SK-N-SH (cell line): ENCODE measurements at places on chromosomes 1 and 21. TPM values are rescaled to one million over a fixed set of nuclear protein-coding genes. Genes with fewer than 3 reads are reported as not detected.

GJB3 gene
- polyA plus RNA-seq = not detected in 2 replicates

AGMAT gene
- 0.60 and 0.66 TPM in 2 replicates for polyA plus RNA-seq

KCNJ9 gene
- 0.02 and 0.05 TPM in 2 replicates for polyA plus RNA-seq

AGRN gene
- 24.0 and 31.6 TPM in 2 replicates for polyA plus RNA-seq

CAMSAP2 gene
- polyA plus RNA-seq = 5.5 and 7.3 TPM in 2 replicates

OR2T29 gene
- polyA plus RNA-seq = not detected in 2 replicates

TACSTD2 gene
- polyA plus RNA-seq = 0.02 TPM in 1 of 2 replicates, not detected in the other

SIM2 gene
- polyA plus RNA-seq = not detected in 2 replicates

CYP4B1 gene
- not detected in 2 replicates for polyA plus RNA-seq

- no peak overlapping the region for H3K4me3 ChIP-seq
- DNase-seq = no peak
- no peak overlapping the region for H3K27ac ChIP-seq
Measured at GRCh38 chr1:175035865-175036264, 12.6 kb upstream of the MRPS14 start.

- H3K36me3 ChIP-seq = no peaks in the 10 kb centered on the region
- no peak overlapping the region for H3K27ac ChIP-seq
- no peaks in the 10 kb centered on the region for H3K4me1 ChIP-seq
- no peaks in the 10 kb centered on the region for H3K27me3 ChIP-seq
- no peak for DNase-seq
Measured at GRCh38 chr1:101704895-101705294, 291.8 kb downstream of the OLFM3 start.

GRCh38 chr1:3247521-3248121 lies 178.6 kb downstream of the PRDM16 start:
- no peak for DNase-seq
- no peak overlapping the region for H3K4me3 ChIP-seq
- H3K4me1 ChIP-seq = no peaks in the 10 kb centered on the region
- no peaks in the 10 kb centered on the region for H3K36me3 ChIP-seq
- H3K27me3 ChIP-seq = peaks cover 19% of the 10 kb centered on the region; the same call in 1 of the 2 replicates
- no peak overlapping the region for H3K27ac ChIP-seq

DNA sequence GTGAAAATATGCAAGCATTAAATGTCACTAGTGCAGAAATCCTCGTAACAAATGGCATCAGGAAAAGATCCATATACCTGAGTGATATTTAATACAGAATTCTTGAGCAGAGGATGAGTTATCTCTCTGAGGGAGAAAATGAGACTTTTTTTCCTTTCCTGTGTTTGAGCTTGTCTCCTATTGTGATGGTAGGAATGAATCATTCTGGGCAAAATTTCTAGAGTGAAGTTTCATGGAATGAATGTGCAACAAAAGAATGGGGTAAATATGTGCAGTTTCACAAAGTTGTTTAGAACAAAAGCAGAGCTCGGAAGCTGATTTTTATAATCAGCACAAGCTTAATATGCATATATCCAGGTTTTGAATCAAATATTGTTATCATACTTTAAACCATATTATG lies 4.6 kb downstream of the CTPS1 start:
- H3K36me3 ChIP-seq = peaks cover 53% of the 10 kb centered on the region
- H3K27me3 ChIP-seq = no peaks in the 10 kb centered on the region
- peaks cover 19% of the 10 kb centered on the region for H3K4me1 ChIP-seq
- peak overlapping the region; percentile 46; the same call in 1 of the 2 replicates for H3K27ac ChIP-seq
- no peak for DNase-seq

DNA sequence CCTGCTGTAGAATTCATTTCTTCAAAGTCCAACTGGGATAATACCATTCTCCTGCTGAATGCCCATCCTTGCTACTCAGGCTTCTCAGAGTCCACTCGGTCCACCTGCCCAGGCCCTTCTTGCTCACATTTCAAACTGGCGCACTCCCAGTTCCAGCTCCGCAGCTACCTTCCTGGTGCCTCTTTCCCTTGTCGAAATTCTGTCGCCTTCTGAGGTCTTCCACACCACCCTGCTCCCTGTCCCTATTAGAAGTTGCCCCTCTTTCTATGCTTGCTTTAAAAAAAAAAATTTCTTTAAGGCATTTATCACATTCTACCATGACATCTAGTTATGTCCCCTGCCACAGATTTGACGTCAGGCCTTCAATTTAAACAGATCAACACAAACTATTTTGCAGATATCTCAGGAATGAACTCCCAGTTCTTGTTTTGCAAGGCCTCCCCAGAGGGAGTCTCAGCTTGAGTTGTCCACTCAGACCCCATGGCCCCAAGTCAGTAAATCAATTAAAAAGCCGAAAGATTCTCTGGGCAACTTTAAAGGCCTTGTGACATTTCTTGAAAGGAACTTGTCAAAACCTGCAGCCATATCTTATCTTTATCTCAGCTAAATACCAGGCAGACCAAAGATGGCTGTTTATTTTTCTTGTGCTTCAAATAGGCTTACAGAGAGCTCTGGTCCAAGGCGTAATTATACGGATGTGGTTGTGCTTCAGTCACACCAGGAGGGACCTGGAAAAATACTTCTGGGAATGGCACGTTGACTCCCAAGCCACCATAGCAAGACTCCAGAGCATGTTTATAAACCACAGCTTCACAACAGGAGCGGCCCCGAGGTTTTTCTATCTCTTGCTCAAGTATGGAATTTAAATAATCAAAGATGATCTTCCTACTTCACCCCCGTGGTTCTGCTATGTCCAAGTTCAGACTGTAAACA lies 2.2 kb downstream of the FAM89A start:
- H3K4me3 ChIP-seq = no peak overlapping the region
- no peak for DNase-seq
- peaks cover 13% of the 10 kb centered on the region for H3K27me3 ChIP-seq
- no peak overlapping the region for H3K27ac ChIP-seq
- peaks cover 8% of the 10 kb centered on the region; the same call in 1 of the 2 replicates for H3K4me1 ChIP-seq
- no peaks in the 10 kb centered on the region for H3K36me3 ChIP-seq

DNA sequence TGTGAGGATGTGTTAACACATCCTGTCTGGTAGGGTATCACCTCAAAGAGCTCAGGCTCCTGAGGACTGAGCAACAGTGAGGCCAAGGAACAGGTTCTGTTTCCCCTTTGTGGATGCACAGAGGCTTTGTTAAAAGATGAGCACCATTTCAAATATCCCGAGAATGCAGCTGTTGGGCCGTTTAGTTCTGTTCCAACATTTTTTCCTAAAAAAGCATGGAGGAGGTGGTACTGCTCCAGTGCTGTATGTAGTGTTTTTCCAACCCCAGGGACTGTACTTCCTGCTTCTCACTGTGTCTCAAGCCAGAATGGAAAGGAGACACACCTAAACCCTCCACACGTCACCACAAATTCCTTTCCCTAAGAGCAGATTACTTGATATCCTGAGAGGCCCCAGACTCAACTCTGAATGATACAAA lies 53.8 kb upstream of the BCL10 start:
- H3K4me3 ChIP-seq = peak overlapping the region; percentile 9; the same call in 1 of the 2 replicates
- H3K27ac ChIP-seq = peak overlapping the region; percentile 90
- DNase-seq = no peak
- H3K27me3 ChIP-seq = no peaks in the 10 kb centered on the region
- peaks cover 23% of the 10 kb centered on the region for H3K36me3 ChIP-seq
- H3K4me1 ChIP-seq = peaks cover 25% of the 10 kb centered on the region

GRCh38 chr1:76105372-76105771 lies 30.8 kb downstream of the ST6GALNAC3 start:
- H3K36me3 ChIP-seq = no peaks in the 10 kb centered on the region
- no peak for DNase-seq
- no peak overlapping the region for H3K27ac ChIP-seq
- no peak overlapping the region for H3K4me3 ChIP-seq
- no peaks in the 10 kb centered on the region for H3K27me3 ChIP-seq

DNA sequence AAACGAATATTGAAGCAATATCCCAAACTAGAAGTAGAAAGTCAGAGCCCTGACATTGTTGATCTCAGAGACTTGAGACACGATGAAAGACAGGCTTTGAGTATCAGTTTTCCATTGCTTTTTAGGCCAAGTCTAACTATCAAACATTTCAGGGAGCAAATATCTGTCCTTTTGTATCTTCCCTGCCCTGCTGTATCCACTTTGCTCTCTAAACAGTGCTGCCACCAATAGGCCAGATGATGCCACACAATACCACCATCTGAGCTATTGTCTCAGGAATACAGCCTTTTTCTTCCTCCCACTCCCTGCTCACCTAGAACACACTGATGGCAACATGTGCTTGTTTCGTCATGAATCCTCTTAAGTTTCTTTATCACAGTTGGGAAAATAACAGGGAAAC lies 62.6 kb upstream of the SPAG17 start:
- DNase-seq = peak; percentile 2
- no peak overlapping the region for H3K27ac ChIP-seq
- no peaks in the 10 kb centered on the region; the same call in 1 of the 2 replicates for H3K27me3 ChIP-seq
- no peak overlapping the region for H3K4me3 ChIP-seq
- no peaks in the 10 kb centered on the region for H3K36me3 ChIP-seq

DNA sequence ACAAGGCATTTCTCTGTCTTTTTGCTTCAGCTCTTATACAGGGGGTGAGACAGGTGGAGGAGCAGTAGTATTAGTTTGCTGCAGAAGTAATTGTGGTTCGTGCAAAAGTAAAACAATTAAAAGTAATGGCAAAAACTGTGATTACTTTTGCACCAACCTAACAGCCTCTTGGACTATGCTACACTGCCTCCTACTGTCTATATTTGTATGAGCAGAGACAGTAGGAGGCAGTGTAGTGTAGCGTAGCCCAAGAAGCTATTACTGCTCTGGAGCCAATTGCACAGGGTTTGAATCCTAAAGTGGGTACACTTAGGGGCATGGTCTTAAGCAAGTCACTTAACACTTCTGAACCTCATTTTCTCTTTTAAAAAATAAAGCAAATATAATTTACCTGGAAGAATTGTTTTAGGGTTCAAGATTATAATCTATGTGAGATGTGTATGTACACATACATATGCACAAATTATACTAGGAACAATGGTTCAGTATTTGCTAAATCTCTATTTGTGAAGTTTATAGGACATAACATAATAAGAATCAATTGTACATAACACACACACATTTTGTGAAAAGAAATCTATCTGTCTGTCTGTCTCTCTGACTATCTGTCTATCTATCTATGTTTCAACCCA lies 103.8 kb downstream of the BRINP3 start:
- H3K36me3 ChIP-seq = no peaks in the 10 kb centered on the region
- no peak overlapping the region for H3K27ac ChIP-seq
- no peaks in the 10 kb centered on the region for H3K27me3 ChIP-seq
- no peak overlapping the region for H3K4me3 ChIP-seq
- peak; percentile 5 for DNase-seq

- H3K27ac ChIP-seq = no peak overlapping the region
- H3K4me1 ChIP-seq = no peaks in the 10 kb centered on the region
- DNase-seq = no peak
Measured at GRCh38 chr1:239169276-239169675, 217.1 kb upstream of the CHRM3 start.

DNA sequence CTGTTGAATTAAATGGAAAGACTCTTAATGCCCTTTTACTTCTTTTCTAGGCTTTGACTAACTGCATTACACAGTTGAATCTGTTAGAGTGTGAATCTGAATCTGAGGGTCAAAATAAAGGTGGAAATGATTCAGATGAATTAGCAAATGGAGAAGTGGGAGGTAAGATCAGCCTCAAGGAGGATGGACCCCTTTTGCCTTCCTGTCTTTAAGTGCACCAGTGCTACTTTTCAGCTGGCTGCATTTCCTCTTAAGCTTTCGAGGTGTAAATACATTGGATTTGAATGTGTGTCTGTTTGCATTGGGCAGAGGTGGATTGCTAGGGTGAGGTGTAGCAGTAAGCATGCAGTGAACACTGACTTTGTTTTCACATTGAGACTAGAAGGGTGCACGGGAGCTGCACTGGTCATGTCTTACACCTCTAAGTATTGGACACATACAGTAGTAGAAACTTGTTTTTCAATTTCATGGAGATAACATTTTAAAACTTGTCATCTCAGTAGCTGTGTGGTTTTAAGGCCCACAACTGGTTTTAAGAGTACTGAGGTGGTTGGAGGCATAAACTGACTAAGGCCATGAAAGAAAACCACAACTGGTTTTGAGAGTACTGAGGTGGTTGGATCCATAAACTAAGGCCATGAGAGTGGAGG lies 35.4 kb downstream of the MIA3 start:
- H3K36me3 ChIP-seq = peaks cover 94% of the 10 kb centered on the region
- H3K27ac ChIP-seq = no peak overlapping the region
- no peak overlapping the region for H3K4me3 ChIP-seq
- no peaks in the 10 kb centered on the region for H3K27me3 ChIP-seq

DNA sequence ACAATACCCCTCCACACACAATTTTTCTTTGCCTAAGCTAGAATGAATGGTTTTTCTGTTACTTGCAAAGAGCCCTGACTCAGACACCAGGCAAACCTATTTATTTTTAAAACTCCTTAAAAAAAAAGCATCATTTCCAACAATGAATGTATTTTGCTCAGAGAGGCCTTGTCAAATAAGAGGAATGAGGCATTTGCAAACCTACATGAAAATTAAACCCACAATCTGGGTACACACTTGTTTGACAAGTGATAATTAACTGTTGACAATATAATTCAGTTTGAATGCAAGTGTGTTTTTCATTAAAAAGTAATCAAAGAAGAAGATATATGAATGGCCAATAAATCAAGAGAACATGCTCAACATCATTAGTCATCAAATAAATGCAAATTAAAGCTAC lies 339.5 kb downstream of the PTPRU start:
- H3K4me1 ChIP-seq = peaks cover 6% of the 10 kb centered on the region; the same call in 1 of the 2 replicates
- DNase-seq = no peak
- no peaks in the 10 kb centered on the region for H3K36me3 ChIP-seq
- H3K4me3 ChIP-seq = no peak overlapping the region

DNA sequence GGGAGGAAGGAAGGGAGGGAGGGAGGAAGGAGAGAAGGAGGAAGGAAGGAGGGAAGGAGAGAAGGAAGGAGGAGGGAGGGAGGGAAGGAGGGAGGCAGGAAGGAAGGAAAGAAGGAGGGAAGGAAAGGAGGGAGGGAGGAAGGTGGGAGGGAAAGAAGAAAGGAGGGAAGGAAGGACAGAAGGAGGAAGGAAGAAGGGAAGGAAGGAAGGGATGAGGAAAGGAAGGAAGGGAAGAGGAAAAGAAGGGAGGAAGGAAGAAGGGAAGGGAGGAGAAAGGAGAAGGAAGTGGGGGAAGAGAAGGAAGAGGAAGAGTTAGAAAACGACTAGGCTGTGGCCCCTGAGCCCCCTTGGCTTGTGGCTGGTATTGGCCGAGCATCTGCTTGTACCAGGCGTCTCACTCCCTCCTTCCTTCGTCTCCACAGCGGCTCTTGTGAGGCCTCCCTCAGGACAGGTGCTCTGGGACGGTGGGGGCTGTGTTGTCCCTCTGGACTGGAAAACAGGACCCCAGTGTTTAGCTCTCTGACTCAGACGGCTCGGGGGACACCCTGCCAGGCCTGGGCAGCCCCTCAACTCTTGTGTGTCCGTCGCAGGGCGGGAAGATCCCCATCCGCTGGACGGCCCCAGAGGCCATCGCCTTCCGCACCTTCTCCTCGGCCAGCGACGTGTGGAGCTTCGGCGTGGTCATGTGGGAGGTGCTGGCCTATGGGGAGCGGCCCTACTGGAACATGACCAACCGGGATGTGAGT lies 36.2 kb upstream of the C1QA start:
- H3K27ac ChIP-seq = no peak overlapping the region
- H3K27me3 ChIP-seq = peaks cover 1% of the 10 kb centered on the region; the same call in 1 of the 2 replicates
- no peaks in the 10 kb centered on the region for H3K36me3 ChIP-seq
- H3K4me1 ChIP-seq = peaks cover under 1% of the 10 kb centered on the region; the same call in 1 of the 2 replicates
- DNase-seq = no peak
- no peak overlapping the region for H3K4me3 ChIP-seq

- H3K27me3 ChIP-seq = no peaks in the 10 kb centered on the region
- no peak for DNase-seq
- H3K36me3 ChIP-seq = peaks cover 41% of the 10 kb centered on the region
- H3K4me1 ChIP-seq = no peaks in the 10 kb centered on the region
- no peak overlapping the region for H3K4me3 ChIP-seq
Measured at GRCh38 chr1:23291706-23292105, 52.4 kb downstream of the HNRNPR start.
